HS-27A (cell line): ENCODE measurements at places on chromosomes 5 and 9.
A peak's percentile ranks its signal among the peaks of the same experiment; 100 is the strongest.

- no peak for DNase-seq
Observed at GRCh38 chr9:7088611-7089010, 330.8 kb downstream of the KDM4C start.

DNA sequence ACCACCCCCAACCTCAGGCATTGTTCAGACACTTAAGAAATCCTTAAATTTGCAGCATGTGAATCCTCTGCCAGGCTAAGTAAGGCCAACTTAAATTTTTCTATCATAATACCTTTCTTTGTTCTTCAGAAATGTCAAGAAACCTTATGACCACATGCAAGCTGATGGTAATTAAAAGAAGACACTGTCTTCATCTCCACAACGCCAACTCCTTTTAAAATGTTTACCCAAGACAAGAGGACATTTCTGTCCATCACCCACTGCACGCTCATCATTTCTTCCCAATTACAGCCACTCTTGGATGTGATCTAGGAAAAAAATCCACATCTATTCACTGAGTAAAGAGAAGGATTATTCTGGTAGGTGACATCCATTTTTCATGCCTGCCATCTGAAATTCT lies 6.1 kb upstream of the IFNK start:
- no peak for DNase-seq

DNA sequence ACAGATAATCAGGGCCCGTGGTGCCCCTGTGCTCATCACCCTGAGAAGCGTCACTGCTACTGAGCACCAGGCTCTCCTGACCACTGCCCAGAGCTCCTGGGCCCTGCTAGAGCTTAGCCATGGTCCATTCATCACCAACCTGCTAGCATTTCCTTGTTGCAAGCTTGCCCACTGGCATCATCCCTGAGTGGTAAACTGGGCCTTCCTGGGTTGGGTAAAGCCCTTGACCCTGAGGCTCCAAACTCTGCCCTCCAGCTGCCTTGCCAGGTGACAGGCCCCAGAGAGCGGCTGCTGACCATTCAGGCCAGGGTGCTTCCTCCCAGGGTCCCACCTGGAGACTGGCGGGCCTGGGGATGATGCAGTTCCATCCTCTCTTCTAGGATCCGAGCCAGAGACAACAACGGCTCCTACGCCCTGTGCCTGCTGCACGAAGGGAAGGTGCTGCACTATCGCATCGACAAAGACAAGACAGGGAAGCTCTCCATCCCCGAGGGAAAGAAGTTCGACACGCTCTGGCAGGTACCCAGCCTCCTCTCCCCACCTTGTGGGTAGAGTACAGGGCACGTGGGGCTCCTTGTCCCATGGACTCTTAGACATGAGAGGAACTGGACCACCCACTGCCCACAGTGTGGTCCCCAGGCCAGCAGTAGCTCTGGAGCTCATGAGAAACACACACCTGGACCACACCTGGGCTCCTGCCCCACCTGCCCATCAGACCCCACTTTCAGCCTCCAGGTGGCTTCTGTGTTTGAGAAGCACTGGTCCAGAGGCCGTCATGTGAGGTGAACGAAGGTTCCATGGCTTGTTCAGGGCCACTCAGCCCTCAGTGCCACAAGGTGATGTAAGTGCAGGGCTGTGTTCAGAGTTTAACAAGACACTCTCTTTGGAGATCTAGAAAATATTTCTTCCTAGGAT lies 60.5 kb downstream of the SYK start:
- DNase-seq: no peak

DNA sequence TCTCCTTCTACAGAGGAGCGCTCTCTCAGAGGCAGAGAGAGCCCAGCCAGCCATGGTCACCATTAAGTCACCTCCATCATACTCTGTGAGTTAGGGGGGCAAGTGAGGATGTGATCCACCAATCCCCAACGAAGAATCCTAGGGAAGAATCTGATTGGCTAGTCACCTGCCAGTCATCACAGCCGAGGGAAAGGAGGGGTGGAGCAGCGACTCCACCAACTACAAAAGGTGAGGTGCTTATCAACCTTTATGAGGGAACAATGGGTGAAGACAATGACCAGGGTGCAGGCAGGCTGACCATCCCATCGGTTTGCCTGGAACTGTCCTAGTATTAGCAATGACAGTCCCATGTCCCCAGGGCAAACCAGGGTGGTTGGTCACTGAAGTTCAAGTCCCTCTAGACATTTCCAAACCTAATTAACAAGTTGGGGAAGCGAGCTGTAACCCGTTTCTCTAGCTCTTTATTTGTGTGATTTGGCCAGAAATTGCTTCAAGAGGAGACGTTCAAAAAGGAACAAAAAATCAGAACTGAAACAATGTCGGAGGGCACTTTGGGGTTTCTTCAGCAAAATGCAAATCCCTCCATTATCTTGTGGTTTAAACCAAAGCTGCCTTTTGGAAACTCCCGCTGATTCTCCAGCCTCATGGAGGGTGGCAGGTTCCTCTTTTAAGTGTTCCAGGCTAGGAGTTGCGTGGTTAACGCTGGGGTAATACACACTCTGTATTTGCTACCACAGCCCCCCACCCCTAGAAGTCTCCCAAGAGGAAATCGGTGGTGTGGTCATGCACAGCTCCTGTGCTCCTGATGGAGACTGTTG lies 18.8 kb upstream of the FCN1 start:
- no peak for DNase-seq

DNA sequence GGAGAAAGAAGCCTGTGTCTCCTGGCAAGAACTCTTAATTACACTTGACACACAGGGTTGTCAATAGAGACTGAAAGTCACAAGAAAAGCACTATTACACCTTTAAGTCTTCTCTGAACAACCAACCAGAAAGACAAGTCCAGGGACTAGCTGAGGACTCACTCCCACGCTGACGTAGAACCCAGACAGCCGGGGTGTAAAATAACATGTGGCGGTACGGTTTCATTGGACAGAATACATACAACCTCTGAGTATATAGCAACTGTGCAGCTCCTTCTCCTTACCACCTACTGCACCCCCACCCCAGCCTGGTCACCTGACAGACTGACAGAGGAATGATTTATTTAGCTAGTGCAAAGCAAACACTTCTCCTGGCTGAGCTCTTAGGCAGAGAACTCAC lies 103.4 kb upstream of the RASEF start:
- no peak for DNase-seq

DNA sequence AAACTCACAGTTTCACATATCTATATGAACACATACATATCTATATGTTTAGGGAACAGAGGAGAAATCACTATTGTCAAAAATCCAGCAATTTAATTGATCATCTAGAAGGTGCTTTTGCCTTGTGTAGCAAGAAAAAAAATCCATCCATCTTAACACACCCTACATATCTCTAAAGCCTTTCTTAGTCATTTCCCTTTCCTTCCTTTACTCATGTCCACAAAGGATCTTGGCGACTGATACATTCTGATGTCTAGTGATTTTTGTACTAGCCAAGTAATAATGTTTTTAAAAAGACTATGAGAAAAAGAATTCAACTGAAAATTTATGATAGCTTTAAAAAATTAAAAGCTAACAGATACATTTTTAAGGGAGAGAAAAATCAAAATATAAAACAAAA lies 22.5 kb downstream of the ZDHHC21 start:
- no peak for DNase-seq

GRCh38 chr9:274406-274805 lies 59.7 kb downstream of the DOCK8 start:
- DNase-seq: no peak

DNA sequence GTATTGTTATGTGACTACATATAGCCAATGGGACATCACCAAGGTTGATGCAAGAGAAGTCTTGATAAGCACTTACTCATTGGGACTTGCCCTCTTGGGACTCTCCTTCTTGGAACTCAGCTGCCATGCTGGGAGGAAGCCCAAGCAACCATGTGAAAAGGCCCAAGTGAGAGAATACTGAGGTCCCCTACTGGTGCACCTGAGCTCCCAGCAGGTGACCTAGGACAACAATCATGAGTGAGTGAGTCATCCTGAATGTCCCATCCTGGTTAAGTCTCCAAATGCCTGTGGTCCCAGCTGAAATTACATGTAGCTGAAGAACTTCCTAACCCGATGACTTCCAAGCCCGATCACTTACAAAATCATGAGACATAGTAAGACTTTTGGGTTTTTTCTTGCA lies 260.7 kb downstream of the ICE1 start:
- DNase-seq: no peak

GRCh38 chr9:70043689-70044489 lies at the start of gene MAMDC2:
Gene MAMDC2, plus strand, starts transcription at chr9:70043848. Its CDS starts 350 bp downstream, at chr9:70044198.
- no peak for DNase-seq

DNA sequence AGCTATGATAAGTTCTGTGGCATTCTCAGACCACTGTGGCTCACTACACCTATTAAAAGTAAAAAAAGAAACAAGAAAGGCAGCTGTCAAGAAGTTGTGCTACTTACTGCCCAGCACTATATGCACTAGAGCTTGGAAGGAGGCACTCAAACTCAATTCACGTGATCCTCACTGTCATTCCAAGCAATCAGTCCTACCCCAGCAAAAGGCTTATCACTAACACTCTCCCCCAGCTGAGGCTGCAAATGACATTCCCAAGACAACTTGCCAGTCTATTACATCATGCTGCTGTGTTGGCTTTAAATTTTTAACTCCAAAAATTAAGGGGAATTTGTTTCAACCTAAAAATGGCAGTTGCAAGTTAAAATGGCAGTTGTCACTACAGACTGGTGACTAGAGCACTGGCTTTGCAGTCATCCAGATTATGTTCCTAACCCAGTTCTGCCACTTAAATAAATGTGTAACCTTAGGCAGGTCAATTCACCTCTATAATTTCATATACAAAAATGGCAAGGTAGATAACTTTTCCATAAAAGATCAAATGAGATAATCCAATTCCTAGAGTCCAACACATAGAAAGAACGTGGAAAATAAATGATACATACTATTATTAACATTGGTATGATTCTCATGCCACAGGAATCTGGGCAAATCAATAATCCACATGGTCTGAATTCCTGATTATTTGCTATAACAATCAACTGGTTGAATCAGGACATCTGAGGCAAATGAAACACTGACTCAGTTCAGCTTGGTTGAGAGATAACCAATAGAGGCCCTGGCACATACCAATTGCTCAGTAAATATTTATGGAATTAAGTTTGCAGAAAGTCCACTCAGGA lies 52.4 kb downstream of the FBXW11 start:
- DNase-seq: peak; percentile 52

DNA sequence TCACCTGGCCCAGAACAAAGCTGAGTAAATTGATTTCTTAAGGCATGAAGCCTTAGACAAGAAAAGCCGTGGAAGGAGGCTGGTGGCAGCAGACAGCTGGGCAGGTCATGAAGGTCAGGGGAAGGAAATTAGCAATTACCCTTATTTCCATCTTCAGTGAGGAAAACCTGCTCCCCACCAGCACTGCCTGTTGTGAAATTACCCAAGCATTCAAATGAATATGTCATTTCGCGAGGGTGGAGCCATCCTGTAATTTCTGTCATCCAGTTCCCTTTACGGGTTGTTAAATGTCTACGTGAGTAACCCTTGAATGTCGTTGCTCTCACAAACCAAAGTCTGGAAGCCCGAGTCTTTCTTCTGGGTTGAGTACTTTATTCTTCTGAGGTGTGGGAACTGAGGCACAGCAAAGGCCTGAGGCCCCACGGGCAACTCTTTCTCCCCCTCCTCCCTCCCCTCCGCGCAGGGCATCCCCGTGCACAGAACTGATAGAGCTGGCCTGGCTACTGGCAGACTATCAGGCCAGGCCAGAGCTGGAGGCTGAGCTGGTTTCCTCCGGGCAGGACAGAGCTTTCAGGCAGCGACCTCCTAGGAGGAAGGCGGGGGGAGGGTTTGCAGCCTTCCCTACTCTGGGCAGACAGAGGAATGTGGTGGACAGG lies 22.0 kb upstream of the AK3 start:
- DNase-seq: no peak

- DNase-seq: no peak
Observed at GRCh38 chr5:92662741-92663140, 918.3 kb downstream of the NR2F1-AS1 start.

DNA sequence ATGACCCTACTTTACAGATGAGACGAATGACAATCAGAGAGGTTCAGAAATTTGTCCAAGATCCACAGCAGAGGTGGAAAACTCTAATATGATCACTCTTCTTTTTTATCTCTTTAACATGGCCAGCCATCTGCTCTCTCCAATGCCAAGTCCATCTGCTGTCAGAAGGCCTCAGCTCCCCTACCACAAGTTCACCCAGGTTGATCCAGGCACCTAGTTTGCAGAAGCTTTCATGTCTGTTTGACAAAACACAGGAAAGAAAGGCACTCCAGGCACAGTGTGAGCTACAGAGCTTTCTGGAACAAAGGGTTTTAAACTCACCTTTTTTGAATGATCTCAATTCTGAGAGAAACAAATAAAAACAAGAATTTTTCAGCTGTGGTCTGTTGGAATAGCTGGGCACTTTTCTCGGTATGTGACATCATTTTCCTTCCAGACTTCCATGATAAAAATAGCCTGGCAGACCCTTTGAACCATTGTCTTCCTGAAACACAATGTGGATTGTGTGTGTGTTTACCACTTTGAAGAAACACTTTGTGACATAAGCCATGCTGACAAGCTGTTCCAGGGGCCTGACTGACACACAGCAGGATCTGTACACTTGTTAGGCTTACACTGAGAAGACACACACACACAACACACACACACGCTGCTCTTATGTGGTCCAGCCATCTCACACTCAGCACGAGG lies 214.3 kb downstream of the AGTPBP1 start:
- no peak for DNase-seq

- no peak for DNase-seq
Observed at GRCh38 chr5:96714951-96715451, 52.8 kb downstream of the CAST start.

DNA sequence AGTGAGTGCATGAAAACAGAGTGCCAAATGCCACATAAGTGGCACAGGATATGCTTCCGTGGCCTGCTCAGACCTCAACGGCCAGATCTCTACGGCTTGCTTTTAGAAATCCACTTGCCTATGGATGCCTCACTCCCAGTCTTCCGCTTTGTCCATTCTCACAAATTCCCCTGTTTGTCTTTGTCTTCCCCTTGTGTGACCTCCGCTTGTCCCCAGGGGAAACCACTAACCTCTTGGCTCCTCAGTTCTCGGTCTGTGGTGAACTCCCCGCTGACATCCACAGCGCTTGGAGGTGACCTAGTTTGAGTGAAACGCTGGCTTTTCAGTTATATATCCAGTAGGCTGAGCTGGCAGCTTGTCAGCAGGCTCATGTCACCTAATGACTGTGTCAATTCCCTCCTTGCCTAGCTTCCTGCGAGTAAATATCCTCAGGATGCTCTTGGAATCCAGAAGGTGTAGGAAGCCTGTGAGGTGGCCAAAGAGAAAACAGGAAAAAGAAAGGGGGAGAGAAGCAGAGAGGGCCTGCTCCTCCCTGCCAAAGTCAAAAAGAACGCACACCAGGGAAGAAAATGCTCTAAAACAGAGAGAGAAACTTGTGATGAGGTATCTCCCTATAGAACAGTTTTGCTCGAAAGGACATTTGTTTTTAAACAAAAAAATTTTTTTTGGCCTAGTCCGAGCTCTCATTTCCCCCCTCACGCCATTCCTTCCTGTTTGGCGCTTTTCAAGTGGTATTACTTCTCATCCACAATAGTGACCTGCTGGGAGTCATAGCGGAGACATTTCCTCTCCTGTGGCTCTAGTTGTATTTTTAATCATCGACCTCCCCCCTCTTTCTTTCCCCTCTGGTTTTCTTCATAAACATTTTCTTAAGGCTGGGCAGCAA lies 101.6 kb upstream of the SPRY4 start:
- no peak for DNase-seq
